ENCODE measurements at places on chromosomes 2 and 18.
A peak's percentile ranks its signal among the peaks of the same experiment; 100 is the strongest.

DNA sequence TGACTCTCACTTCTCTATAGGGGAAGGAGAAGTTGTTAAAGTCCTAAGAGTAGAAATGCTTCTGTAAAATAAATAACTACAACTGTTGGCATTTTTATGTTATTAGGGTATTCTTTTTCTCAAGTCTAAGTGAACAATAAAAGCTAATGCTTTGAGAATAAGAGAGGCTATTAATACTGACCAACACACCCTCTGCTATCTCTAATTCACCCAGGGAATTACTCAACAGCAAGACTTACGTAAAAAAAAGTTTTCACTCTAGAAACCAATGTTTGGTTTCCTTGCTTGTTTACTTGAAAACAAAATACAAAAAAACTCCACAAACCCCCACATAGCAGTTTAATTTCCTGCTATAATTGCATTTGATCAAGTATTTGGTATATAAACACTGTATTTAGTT is 25.2 kb downstream of the CHN1 start:
- no peak for DNase-seq

GRCh38 chr2:156340377-156340776 is 7.9 kb upstream of the NR4A2 start:
- DNase-seq = no peak

- DNase-seq = no peak
These were observed 266.2 kb downstream of the TMX3 start for GRCh38 chr18:68448736-68449135.

DNA sequence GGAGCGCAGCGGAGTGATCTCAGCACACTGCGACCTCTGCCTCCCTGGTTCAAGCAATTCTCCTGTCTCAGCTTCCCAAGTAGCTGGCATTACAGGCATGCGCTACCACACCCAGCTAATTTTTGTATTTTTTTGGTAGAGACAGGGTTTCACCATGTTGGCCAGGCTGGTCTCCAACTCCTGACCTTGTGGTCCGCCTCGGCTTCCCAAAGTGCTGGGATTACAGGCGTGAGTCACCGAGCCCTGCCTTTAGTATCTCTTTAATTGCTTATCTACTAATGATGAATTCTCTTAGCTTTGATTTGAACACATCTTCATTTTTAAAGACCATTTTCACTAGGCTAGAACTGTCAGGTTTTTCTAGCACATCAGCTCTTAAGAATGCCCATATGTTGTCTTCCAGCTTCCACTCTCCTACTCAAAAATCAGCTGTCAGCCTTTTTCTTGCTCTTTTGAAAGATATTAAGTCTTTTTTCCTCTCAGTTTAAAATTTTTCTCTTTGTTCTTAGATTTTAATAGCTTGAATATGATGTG is 16.1 kb upstream of the MFSD2B start:
- DNase-seq = no peak

GRCh38 chr18:59881728-59882656 is 17.8 kb upstream of the PMAIP1 start:
- peak; percentile 28 for DNase-seq

DNA sequence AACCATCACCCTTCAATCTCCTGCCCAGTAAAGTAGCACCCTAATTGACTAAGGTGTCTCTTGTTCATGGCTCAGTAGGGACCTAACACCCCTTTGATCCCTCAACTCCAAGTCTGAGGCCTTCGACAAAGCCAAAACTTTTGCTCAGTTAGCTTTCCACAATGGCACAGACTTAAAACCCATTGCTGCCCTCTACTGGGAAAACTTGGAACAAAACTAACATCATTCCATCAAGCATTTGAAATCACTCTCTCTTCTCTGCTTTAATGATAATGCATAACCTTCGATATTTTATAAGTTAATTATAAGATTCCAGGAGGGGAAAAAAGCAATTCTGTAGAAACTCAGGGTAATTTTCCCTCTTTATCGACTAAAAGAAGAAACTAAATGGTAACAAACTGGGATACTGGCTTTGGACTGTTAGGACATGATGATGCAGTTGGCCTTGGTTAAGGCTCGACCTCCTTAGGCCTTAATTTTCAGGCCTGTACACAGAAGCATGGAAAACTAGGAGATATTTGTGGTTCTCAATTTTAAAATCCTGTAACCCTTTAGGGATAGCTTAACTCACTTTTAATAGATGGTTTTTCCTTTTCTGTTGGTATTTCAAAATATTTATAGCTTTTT is 127.8 kb downstream of the STK39 start:
- peak; percentile 54 for DNase-seq

DNA sequence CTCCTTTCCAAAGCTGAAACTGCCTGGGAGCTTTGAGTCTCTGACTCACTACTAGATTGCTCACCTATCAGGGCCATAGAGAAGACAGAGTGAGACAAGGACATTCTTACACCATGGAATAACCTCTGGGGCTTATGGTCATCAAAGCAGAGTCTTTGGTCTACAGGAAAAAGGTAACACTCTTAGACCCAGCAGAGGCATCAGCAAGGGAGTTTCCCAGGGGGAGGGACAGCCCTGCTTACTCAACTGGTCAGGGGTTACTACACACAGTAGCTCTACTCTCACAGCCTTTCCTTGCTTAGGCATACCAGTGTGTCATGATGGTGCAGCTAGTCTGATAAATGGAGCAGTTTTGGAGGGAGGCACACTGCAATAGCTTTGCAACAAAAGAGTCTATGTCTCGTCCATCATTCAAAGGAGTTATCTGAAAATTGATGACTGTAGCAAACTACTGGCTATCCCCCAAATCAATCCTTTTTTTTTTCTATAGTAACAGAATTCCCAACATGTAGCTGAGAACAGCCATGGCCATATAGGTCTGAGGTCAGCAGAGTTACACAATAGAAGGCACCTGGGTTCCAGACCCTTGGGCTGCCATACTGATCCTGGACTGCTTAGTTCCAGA is 22.4 kb upstream of the CD28 start:
- no peak for DNase-seq

DNA sequence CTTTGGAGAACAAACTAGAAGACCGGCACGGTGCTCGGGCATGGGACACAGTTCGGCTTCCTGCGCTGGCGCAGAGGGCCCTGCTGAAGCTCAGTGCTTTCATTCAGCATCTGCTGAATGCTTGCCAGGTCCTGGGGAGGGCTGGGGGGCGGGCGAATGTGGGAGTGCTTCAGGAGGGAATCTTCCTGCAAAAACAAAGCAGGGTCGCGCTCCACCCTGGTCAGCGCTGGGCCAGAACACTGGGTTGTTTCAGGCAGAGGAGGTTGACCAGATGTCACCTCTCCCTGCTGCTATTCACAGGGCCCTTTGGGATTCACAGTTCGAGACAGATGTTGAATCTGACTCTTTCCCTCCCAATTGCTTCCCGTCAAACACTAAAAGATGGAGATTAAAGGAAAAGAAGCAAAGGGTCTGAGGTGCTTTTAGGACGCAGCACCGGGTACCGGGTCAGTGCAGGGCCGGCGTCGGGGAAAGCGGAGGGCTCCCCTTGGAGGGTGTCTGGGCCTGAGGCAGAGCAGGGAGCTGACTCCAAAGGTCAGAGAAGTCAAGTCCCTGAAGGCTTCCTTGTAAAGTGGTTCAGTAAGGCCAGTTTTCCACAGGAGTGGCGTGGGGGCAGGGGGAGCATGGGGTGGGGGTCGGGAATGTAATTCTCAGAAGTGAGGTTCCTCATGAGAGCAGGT is 82.1 kb upstream of the PXDN start:
- no peak for DNase-seq

DNA sequence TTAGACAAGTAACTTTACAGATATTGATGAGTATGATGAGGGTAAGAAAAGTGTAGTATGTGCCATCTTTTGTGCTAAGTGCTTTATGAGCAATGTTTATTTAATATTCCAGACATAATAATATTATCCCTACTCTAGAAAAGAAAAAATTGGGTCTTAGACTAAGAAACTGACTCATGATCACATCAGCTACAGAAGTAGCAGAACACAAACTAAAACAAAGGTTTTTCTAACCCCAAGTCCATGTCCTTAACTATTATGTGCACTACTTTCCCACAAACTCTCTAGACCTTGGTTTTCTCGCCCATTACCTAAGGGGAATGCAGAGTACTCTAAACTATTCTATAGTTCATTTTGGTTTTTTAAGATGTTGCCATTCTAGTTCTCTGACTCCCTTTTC is 64.5 kb downstream of the BAZ2B start:
- DNase-seq = no peak

DNA sequence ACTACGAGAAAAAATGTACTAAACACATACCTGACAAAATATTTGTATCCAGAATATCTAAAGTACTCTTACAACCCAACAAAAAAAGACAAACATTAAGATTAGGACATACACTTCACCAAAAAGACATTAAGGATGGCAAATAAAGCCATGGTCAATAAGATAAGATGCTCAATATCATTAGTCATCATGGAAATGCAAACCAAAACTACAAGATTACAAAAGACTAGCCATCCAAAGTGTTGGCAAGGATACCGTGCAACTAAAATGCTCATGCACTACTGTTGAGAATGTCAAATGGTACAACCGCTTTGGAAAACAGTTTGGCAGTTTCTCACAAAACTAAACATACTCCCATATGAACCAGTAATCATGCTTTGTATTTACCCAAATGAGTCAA is 29.7 kb downstream of the MAP3K2 start:
- no peak for DNase-seq

DNA sequence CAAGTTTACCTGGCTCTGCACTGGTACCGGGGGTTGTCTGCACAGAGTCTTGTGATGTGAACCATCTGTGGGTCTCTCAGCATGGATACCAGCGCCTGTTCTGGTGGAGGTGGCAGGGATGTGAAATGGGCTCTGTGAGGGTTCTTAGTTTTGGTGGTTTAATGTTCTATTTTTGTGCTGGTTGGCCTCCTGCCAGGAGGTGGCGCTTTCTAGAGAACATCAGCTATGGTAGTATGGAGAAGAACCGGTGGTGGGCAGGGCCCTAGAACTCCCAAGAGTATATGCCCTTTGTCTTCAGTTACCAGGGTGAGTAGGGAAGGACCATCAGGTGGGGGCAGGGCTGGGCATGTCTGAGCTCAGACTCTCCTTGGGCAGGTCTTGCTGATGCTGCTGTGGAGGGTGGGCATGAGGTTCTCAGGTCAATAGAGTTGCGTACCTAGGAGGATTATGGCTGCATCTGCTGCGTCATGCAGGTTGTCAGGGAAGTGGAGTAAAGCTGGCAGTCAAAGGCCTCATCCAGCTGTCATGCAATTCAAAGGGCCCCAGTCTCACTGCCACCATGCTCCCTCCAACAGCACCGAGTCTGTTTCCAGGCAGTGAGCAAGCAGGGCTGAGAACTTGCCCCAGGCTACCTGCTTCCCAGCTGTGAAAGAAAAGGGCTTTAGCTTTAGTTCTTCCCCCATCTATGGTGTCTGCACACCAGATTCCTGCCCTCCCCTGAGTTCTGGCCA is 278.0 kb downstream of the METTL4 start:
- DNase-seq = no peak

DNA sequence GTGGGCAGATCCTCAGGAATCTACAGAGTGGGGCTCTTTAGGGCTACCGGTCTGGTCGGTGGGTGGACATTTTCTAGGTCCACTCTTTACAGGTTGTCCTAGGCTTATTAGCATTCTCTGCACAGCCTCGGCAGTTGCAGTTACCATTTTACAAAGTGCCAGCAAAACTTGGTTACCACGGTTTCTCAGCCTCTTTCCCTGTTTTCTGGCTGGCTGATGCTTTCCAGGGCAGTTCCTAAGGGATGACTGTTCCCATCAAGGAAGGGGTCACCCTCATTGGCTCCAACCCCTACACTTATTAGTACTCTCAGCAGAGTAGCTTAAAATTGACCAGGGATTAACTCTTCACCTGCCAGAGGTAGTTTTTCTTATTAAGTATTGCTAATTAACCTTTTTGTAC is 2.0 kb upstream of the AQP4 start:
- DNase-seq = no peak

DNA sequence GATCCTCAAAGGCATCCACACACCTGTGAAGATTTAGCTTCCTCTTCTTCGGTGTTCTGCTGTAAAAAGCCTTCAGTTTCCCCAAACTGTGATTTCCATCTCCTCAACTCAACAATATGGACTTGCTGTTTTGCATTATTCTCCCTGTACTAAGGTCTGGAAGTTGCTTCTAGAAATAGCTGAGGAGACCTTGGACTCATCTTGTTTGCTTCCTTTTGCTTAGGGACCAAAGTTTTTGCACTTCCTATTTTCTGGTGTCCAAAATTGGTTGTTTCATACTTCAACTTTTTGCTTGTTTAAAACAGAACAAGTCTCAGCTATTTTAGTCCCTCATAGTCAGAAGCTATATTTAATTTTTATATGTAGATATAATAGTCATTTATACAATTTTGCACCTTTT is 201.9 kb upstream of the COPS8 start:
- no peak for DNase-seq

- no peak for DNase-seq
These were observed 12.2 kb downstream of the EVX2 start for GRCh38 chr2:176071330-176072291.

DNA sequence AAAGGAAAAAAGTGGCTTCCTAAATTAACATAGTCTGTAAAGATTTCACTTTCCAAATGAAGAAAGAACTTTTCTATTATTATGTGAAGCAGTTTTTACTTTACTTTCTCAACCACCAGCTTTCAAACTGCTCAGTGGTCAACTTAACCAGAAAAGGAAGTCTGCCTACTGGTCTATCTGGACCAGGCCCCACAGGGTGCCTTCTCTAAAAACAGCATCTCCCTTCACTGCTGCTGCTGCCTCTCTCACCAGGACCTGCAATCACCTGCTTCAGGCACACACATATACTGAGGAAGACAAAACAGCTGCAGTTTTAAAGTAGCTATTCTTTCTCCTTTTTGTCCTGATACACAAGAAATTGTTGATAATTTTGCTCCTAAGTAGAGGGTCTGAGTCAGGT is 221.3 kb upstream of the DCC start:
- no peak for DNase-seq

DNA sequence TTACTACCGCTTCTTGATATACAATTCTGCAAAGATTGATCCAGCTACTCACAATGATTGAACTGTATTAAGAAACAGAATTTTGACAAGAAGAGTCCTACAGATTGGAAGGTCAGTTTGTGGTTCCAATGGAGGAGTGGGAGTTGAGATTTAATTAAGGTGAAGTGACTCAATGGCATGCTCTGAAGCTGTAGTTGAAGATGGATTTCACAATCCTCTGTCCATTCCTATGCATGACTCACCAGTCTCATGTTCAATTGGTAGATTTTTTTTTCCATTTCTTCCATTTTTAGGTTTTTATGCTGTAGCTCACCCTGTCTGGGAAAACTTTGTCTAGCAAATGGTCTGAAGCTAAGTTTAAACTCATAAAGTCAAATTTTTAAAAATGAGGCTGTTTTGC is 83.3 kb downstream of the DPP4 start:
- no peak for DNase-seq

- no peak for DNase-seq
These were observed 639.8 kb downstream of the TMEM182 start for GRCh38 chr2:103401621-103402020.

GRCh38 chr2:233811087-233811486 is 33.0 kb downstream of the MROH2A start:
- no peak for DNase-seq

- no peak for DNase-seq
These were observed 208.4 kb downstream of the SNTG2 start for GRCh38 chr2:1159013-1159412.

All from activated CD4-positive, alpha-beta T cell treated with anti-CD3 and anti-CD28 coated beads, Interleukin-2, amount 10 ng/mL, durations not matched to agents 7 days and 5 days (primary cell).